ENCODE measurements at places on chromosomes 4 and X.

DNA sequence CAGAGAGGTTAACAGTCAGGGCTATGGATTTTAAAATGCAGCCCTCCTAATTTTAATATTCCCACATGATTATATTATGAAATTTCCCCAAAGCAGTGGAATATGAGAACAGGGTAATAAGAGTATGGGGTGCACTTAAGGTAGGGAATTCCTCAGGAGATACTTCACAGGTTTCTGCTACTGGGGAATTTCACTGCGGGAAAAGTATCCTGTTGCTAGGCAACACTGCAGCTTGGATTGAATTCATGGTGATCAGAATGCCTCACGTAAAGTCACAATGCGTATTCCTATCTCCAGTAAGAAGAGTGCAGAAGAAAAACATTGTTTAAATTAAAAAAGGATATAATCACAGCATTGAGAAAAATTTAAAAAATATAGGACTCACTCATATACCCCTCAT, 398.1 kb upstream of the RPS6KA3 start:
- H3K27me3 ChIP-seq, result no peaks in the 10 kb centered on the region
- peak; percentile 83 for DNase-seq
- no peaks in the 10 kb centered on the region for H3K4me1 ChIP-seq
- H3K4me3 ChIP-seq, result no peak overlapping the region

DNA sequence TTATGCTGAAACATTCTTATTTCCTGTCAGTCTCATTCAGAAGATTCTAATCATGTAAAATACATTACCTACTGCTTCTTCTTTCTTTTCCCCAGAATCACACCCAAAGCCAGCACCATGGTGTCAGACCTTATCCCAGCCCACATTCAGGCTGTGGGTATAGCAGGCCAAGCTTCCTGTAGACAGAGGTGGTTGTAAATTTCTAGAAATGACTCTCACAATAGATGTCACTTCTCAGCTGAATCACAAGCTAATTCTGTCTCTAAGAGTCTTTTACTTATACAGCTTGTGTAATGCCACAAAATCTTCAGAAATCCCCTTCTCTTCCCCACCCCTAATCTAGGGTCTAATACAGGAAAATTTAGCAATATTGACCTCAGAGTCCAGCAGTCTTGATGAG, 239.6 kb downstream of the PARM1 start:
- no peak overlapping the region for H3K27ac ChIP-seq
- H3K4me1 ChIP-seq, result no peaks in the 10 kb centered on the region
- no peak for DNase-seq
- H3K4me3 ChIP-seq, result no peak overlapping the region
- H3K36me3 ChIP-seq, result no peaks in the 10 kb centered on the region

DNA sequence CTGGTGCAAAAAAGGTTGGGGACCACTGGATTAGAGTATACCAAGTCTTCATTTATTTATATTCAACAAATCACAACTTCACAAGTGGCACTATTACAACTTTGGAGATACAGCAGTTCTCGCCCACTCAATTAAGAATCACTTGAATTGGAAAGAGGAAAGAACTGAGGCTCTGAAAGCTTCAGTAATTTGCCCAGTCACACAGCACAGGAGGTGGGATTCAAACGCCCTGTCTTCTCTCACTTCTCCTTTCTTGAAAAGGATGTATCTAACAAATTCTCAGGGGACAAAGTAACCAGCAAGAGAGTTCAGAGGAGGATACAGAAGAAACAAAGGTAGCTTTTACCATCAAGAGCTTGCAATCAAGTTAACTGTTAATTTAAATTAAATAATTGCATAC, 12.4 kb downstream of the SMIM14 start:
- no peak overlapping the region for H3K4me3 ChIP-seq
- no peaks in the 10 kb centered on the region for H3K27me3 ChIP-seq
- H3K4me1 ChIP-seq, result no peaks in the 10 kb centered on the region
- no peak for DNase-seq
- no peaks in the 10 kb centered on the region for H3K36me3 ChIP-seq

GRCh38 chrX:2464677-2465166, 36.1 kb downstream of the DHRSX start:
- H3K27ac ChIP-seq, result no peak overlapping the region
- H3K27me3 ChIP-seq, result no peaks in the 10 kb centered on the region
- H3K4me3 ChIP-seq, result no peak overlapping the region
- DNase-seq, result peak; percentile 69

DNA sequence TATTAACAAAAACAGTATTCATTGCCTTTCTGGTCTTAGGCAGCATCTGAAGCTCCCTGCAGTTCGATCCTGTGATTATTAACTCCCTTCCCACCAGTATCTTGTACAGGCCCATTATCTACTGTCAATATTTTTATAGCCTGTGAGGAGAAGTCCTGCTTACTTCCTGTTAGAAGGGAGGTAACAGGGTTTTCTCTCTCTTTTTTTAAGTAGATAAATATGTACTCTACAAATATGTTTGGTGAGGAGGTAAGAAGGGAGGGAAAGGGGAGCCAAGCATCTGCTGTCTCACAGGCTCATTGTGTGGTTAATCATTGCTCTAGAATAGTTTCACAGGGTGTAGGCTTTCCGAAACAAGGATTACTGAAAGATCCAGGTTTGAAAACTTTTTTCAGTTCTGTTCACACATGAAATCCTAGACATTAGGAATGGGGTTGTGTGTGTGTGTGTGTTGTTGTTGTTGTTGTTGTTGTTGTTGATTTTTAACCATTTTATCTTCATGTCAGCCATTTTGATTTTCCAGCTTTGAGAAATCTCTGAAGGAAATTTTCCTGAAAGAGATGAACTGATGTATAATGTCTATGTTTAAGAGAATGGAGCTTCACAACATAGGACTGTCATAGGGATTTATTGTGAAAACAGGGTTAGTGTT, 14.2 kb downstream of the ATOH1 start:
- no peak for DNase-seq
- no peaks in the 10 kb centered on the region for H3K4me1 ChIP-seq
- H3K27me3 ChIP-seq, result peaks cover 10% of the 10 kb centered on the region
- H3K36me3 ChIP-seq, result no peaks in the 10 kb centered on the region

DNA sequence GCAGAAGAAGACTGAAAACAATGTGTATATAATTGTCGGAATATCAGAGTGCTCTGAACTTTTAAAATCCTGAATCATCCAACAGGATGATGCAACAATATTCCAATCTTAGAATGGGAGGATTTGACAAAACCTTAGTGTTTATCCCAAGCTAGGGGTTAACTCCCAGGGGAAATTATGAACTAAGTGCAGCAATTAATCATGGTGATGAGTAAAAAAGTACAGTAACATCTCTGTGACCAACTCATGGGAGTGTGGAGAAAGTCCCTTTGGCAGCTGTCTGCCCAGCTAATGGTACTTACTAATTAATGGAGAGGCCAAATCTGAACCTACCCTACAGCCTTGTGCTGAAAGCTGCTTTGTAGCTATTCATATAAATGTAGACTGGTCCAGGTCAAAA, 257.6 kb upstream of the DDX53 start:
- no peaks in the 10 kb centered on the region for H3K27me3 ChIP-seq
- no peaks in the 10 kb centered on the region for H3K4me1 ChIP-seq
- H3K4me3 ChIP-seq, result no peak overlapping the region

DNA sequence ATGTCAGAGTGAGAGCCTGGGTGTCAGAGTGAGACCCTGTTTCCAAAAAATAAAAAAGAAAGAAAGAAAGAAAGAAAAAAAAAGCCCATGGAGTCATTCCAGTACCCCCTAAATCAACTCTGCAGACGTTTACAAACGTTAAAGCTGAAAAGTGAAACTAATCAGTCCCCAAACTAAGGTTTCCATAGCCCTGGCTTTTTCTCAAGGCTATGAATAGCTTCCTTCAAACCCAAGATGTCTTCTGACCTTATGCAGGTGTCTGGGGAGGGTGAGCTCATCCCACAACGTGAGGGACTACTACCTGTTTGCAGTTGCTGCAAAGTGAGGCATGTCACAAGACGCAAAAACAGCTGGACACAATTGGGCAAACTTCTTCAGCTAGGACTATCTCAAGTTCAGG, 144.0 kb downstream of the SH3KBP1 start:
- DNase-seq, result no peak
- H3K4me1 ChIP-seq, result no peaks in the 10 kb centered on the region

GRCh38 chrX:63270873-63271272, 80.3 kb downstream of the SPIN4 start:
- H3K27me3 ChIP-seq, result no peaks in the 10 kb centered on the region
- no peaks in the 10 kb centered on the region for H3K4me1 ChIP-seq
- no peaks in the 10 kb centered on the region for H3K36me3 ChIP-seq
- DNase-seq, result no peak
- no peak overlapping the region for H3K27ac ChIP-seq

- H3K4me3 ChIP-seq, result no peak overlapping the region
- no peaks in the 10 kb centered on the region for H3K36me3 ChIP-seq
- DNase-seq, result no peak
- H3K27ac ChIP-seq, result no peak overlapping the region
- H3K27me3 ChIP-seq, result no peaks in the 10 kb centered on the region
- H3K4me1 ChIP-seq, result no peaks in the 10 kb centered on the region
These were observed 669.5 kb upstream of the MAGEB2 start for GRCh38 chrX:29545878-29546277.

DNA sequence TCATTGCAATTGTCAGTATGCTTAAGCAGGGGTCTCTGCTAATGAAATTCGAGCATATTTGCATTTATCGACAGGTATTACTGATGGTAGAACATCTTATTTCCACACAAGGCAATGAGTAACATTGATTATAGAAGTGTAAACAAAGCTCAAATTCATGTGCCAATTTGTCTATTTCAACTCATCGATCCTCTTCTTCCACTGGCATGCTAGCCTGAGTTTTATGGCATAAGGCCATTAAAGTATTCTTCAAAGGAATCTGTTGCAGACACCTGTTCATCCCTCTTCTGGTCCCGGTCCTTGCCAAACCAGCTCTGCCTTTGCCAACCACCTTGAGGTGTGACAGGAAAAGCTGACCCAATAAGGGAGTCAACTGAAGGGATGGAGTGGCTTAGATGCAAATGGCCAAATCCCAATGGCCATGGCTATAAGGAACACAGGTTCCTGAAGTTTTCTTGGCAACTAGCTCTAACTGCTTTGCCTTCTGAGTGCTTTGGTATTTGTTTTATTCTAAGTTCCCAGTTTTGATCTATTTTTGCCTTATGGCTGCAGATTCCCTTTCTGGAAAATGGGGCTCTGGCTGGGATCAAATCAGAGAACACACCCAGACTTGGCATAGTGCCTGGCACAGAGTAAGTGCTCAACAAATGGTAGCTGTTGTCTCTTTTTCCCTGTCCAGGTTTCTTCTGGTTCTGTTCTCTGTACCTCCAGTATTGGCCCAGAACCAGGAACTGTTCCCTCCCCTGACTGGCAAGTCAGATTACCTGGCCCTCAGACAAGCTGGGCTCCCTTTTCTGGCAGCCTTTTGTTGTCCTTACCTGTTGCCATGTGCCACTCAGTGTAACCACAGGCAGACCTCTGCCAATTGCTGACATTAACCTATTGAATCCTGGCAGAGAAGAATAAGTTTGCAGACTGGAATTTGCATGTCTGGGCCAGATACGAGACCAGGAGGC, 63.1 kb downstream of the RTL9 start:
- no peaks in the 10 kb centered on the region for H3K4me1 ChIP-seq
- no peak for DNase-seq
- H3K27me3 ChIP-seq, result no peaks in the 10 kb centered on the region
- no peak overlapping the region for H3K4me3 ChIP-seq
- no peaks in the 10 kb centered on the region for H3K36me3 ChIP-seq

DNA sequence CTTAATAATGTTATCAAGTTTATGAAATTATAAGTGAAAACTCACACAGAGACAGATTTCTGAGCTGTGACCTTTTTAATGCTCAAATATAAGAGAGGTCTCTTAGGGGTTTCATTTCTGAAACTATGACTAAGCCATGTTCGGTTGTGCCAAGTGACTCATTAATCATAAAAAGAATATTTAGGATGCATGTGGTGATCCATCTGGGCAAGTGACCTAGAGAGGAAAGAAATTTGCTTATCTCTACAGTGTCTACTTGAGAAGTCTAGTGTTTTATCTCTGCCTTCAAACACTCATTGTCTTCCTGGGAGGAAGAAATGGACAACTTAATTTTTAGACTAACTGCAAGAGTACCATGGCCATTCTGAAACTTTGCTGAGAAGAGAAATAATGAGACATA, 545.3 kb upstream of the GRID2 start:
- no peak overlapping the region for H3K4me3 ChIP-seq
- no peaks in the 10 kb centered on the region for H3K27me3 ChIP-seq
- H3K27ac ChIP-seq, result no peak overlapping the region
- no peaks in the 10 kb centered on the region for H3K4me1 ChIP-seq
- no peaks in the 10 kb centered on the region for H3K36me3 ChIP-seq

GRCh38 chr4:156113138-156113765, 159.6 kb upstream of the CTSO start:
- no peak overlapping the region for H3K4me3 ChIP-seq
- peaks cover 5% of the 10 kb centered on the region for H3K4me1 ChIP-seq
- DNase-seq, result peak; percentile 26
- H3K27me3 ChIP-seq, result no peaks in the 10 kb centered on the region

- no peak for DNase-seq
- peak overlapping the region; percentile 32 for H3K4me3 ChIP-seq
- H3K27ac ChIP-seq, result no peak overlapping the region
- H3K36me3 ChIP-seq, result no peaks in the 10 kb centered on the region
These were observed 708 bp downstream of the INTS12 start for GRCh38 chr4:105707782-105708180.

GRCh38 chr4:82044141-82044993, 329.4 kb downstream of the HNRNPD start:
- no peaks in the 10 kb centered on the region for H3K36me3 ChIP-seq
- peak overlapping the region; percentile 51 for H3K4me3 ChIP-seq
- no peaks in the 10 kb centered on the region for H3K27me3 ChIP-seq
- DNase-seq, result peak; percentile 83

- no peak overlapping the region for H3K27ac ChIP-seq
- peak; percentile 18 for DNase-seq
These were observed 5.5 kb upstream of the SMIM20 start for GRCh38 chr4:25908491-25908901.

GRCh38 chrX:13863324-13863723, 46.4 kb upstream of the GPM6B start:
- H3K4me1 ChIP-seq, result no peaks in the 10 kb centered on the region
- no peak overlapping the region for H3K27ac ChIP-seq
- H3K36me3 ChIP-seq, result no peaks in the 10 kb centered on the region
- no peaks in the 10 kb centered on the region for H3K27me3 ChIP-seq
- DNase-seq, result no peak
- no peak overlapping the region for H3K4me3 ChIP-seq

DNA sequence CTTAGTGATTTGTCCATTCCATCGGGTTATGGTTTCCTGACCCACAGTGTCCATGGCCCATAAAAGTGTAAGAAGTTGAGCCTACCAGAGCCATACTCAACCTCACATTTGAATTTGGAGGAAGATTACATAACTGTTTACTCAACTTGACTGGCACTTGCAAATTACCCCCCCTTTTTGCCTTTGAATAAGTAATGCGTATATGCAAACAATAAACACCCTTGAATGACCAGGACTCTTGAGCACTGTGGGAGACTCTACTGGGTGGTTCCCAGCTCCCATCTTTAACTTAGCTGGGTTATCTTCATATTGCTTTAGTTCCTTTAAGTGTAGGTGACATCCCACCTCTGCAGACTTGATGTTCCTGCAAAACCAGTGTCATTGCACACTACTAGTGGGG, 30.6 kb upstream of the STIM2 start:
- H3K27ac ChIP-seq, result no peak overlapping the region
- H3K4me1 ChIP-seq, result peaks cover 4% of the 10 kb centered on the region
- no peak overlapping the region for H3K4me3 ChIP-seq
- H3K27me3 ChIP-seq, result no peaks in the 10 kb centered on the region
- DNase-seq, result no peak

GRCh38 chr4:11297201-11297600, 131.5 kb downstream of the HS3ST1 start:
- H3K27ac ChIP-seq, result no peak overlapping the region
- no peak for DNase-seq
- no peaks in the 10 kb centered on the region for H3K36me3 ChIP-seq
- H3K27me3 ChIP-seq, result no peaks in the 10 kb centered on the region
- H3K4me3 ChIP-seq, result no peak overlapping the region
